ENCODE measurements at places on chromosomes 13 and 19.
A peak's percentile ranks its signal among the peaks of the same experiment; 100 is the strongest.

- peak; percentile 19 for DNase-seq
Measured at GRCh38 chr19:9565900-9566705, 18.2 kb downstream of the ZNF121 start.

GRCh38 chr13:89832827-89833226, 1514.7 kb upstream of the MIR17HG start:
- no peak for DNase-seq

GRCh38 chr19:16613841-16614240, 14.2 kb downstream of the MED26 start:
- DNase-seq: no peak

DNA sequence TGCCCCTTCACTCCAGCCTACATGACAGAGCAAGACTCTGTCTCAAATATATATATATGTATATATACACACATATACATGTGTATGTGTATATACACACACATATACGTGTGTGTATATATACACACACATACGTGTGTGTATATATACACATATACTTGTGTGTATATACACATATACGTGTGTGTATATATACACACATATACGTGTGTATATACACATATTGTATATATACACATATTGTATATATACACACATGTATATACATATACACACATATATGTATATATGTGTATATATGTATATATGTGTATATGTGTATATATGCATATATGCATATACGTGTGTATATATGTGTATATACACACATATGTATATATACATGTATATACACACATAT, 173.3 kb downstream of the GPC5 start:
- DNase-seq: no peak

DNA sequence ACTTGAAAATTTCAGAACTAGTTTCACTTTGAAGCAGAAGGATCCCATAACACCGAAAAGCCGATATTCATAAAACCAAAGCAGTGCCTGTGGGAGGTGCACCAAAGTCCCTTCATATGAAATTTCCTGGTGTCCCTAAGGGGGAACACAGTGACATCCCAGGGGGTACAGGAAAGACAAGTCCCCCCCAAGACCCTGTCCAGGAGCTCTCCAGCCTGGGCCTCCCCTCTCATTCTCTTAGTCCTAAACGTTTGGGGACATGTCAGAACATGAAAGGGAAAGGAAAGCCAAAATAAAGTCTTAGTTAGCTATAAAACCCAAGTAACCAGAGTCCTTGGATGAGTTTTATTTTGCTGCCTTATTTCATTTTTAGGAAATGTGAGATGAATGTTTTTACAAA, 56.6 kb downstream of the MRPL57 start:
- DNase-seq: no peak

DNA sequence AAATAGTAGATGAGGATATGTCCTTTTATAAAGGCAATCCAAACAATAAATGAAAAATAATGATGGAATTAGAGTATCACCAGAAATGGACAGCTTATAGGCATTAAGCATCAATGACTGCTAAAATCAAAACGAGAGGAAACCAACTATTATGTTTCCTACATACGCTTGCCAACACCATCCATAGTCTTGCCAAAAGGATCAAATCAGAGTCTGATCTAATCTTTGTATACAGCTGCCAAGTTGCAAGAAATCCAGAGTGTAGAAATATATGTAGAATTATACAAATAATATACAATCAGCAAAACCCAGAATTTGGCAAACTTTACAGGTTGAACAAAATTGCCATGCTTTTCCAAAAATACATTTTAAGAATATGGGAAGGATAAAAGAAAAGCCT, 1661.6 kb downstream of the SLITRK1 start:
- DNase-seq: no peak
